ENCODE measurements at places on chromosomes 7 and 10.

DNA sequence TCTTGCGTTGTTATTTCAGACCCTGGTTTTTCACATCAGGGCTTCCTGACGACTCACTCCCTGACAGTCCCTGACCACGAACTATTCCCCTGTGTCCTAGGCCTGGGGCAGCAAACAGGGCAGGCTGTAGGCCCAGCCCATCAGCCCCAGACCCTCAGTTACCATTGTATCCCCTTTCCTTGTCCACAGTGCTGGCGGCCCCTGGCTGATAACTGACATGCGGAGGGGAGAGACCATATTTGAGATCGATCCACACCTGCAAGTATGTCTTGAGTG, 50.5 kb upstream of the TRIM8 start:
- no peak for DNase-seq

- peak; percentile 15 for DNase-seq
These were observed at the start of gene PTPN12 for GRCh38 chr7:77537136-77537777. Gene PTPN12, plus strand, starts transcription at chr7:77537295. Its CDS starts 252 bp downstream, at chr7:77537547.

- no peak for DNase-seq
These were observed 72.2 kb upstream of the RHEB start for GRCh38 chr7:151591866-151592265.

GRCh38 chr10:63171926-63172325, 38.8 kb downstream of the NRBF2 start:
- DNase-seq, result no peak

GRCh38 chr7:17342756-17343155, 44.3 kb downstream of the AHR start:
- DNase-seq, result no peak

DNA sequence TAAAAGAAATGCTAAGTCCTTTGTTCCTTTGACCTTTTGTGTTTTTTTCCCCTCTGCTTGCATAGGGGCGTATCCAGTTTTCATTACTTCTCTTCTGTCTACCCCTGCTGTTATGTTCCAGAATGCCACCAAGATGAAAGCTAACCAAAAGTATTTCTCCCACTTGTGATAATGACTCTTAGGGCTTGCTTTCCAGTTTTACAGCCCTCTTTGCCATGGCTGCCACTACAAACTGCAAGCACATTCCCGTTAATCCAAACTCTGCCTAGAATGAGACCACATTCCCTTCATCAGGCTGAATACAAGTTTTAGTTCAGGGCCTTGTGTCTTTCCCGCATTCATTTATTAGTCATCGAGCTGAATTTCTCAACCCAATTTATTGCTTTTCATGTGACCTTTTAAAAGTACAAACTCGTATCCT, 23.6 kb upstream of the CD36 start:
- no peak for DNase-seq

DNA sequence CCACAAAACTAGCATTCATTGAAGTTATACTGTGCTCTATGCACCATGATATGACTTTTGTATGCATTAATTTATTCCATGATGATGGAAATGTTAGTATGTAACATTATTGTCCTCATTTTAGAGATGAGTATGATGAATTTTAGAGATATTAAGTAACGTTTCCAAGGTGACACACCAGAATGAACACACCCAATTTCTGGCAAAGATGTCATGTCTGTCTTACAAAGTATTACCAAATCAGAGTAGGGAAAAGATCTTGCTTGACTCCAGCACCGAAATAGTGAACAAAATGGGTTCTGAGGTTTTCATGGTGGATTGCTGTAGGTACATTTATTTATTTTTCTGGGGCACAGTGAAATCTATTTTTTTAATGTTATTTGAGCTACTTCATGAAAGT, 33.8 kb upstream of the COL1A2 start:
- DNase-seq, result no peak

GRCh38 chr10:14366760-14367159, 36.0 kb upstream of the FRMD4A start:
- no peak for DNase-seq

DNA sequence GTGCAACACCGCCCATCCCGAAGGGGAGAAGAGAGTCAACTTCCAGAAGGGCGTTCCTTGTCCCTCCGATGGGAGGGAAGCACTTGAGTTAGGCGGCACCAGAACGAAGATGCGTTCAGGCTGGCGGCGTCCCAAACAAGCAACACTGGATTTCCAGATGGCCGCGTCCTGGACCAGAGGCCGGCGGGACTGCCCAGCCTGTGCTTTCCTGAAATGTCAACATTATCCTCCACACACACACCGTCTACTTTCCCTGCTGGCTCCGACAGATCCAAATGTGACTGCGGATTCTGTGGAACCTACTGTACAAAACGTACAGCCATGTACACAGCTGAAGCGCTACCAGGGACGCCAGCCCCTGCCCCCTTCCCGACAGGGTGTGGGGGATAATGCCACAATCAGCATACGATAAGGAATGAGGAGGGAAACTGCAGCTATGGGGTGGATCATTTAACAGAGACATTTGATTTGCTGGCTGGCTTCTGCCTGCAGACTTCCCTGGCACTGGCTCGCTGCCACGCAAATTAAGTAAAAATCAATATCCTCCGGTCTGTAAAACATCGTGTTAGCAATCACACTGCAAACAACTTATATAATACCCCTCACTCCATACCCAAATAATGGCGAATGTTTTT, 82.1 kb downstream of the ZRANB1 start:
- no peak for DNase-seq

DNA sequence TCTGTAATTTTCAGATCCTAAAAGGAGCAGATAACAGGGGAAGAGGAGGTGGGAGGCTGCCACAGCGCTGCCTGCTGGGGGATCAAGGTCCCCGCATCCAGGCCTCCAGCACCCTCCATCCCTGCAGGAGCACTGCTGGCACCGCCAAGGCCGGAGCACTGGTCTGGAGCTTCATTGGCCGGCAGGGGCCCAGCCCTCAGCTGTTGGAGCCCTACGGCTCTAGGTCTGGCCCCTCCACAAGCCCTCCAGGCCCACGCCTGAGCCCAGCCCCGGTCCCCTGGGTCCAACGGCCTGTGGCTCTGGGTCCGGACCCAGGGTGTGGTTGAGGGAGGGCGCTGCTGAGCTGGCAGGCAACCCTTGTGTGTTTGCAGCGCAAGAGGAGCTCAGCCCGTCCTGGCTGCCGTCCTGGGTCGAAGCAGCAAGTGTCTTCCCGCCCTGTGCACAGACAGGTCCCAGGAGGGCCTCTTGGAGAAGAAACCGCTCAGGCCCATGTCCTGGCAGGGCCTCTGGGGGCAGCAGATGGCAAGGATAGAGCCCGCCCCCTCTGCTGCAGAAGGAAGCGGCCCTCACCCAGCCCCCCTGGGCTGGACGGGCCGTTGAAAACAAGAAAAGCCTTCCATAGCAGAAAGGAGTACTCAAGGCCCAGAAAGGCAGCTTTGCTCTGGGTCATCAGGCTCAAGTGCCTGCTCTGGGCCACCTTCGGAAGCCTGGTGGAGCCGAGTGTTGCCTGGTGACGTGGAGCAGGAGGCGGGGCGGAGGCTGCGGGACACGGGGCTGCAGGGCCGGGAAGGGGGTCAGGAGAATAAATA, 54.3 kb upstream of the TNRC18 start:
- DNase-seq, result no peak

DNA sequence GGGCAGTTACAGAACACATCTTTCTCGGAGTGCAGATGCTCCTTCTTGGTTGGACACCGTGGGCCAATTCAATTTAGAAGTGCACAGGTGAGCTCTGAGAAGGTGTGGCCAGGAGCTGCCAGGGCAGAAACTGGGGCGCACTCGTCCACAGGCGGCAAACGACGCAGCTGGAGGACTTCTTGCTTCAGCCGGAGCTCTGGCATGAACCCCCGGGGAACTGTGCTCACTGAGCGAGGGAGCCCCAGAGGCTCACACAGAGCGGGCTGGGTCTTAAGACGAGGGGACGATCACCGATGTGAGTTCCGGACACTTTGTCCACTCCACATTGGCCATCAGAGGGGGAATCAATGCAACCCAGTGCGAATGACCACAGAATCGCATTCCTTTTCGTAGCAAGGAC, 140.4 kb downstream of the ZMYND11 start:
- DNase-seq, result no peak

- no peak for DNase-seq
These were observed 27.0 kb upstream of the SAMD9L start for GRCh38 chr7:93175219-93175618.

- DNase-seq, result no peak
These were observed 65.2 kb upstream of the OGDHL start for GRCh38 chr10:49827297-49827696.

DNA sequence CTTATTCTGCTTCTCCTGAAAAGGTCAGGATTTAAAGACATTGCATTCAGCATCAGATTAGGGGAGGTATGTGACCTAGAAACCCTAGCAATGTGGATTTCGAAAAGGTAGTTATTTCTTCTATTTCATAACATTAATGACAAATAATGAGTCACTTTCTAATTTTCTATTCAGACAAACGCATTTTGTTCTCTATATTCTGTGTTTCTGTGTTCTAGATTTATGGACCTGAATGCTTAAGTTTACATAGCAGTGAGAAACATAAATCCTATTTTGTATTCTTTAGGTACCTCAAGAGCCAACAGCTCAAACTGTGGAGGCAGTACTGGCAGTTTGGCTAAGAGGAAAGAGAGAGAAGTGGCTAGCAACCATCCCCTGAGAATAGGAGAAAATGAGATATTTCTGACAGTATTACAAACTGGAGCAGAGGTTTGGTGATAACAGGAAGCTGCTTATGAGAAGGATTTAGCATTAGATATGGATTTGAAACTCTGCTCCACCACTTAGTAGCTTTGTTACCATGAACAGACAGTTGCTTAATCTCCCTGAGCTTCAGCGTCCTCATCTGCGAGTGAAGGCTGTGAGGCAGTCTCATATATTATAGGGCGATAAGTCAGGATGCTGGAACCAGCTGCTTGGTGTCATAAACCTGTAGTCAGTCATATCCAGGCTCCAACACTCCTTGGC, 28.2 kb downstream of the CDK14 start:
- no peak for DNase-seq

- no peak for DNase-seq
These were observed 5.3 kb upstream of the CUZD1 start for GRCh38 chr10:122850705-122851640.

DNA sequence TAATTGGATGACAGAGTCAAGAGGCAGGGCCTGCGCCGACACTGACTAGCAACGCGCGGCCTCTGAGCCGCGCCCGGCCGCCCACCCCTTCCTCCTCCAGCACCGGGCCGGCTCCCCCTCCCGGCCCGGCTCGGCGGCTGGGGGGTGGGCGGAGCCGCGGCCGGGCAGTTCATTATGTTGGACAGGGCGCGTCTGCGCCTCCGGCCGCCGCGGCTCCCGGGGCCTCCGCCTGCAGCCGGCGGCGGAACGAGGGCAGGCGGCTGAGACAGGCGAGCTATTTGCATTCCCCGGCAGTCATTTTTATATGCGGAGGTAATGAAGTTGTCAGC, 106.7 kb downstream of the SNX10 start:
- DNase-seq, result no peak

DNA sequence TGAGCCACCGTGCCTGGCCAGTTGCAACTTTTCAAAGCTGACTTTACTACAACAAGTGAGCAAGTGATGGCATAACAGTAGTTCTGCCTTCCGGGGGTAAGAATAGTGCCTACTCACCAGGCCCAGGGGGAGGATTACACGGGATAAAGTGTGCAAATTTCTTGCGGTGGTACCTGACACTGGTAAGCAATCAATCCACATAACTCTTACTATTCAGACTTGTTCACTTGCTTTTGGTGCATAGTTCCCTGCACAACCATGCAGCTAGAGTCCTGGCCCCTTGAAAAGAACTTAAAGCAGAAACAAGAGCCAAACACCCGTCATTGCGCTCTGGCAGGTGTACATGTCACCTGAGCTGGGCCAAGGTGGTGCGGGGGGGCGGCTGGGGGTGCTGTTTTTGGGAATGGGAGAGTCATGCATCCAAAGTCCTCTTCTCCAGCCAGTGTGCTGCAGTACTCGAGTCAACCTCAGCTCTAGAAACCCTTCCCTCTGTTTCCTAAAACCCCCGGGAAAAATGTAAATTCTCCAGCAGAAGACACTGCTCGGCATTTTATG, 5.4 kb upstream of the COBL start:
- DNase-seq, result no peak

DNA sequence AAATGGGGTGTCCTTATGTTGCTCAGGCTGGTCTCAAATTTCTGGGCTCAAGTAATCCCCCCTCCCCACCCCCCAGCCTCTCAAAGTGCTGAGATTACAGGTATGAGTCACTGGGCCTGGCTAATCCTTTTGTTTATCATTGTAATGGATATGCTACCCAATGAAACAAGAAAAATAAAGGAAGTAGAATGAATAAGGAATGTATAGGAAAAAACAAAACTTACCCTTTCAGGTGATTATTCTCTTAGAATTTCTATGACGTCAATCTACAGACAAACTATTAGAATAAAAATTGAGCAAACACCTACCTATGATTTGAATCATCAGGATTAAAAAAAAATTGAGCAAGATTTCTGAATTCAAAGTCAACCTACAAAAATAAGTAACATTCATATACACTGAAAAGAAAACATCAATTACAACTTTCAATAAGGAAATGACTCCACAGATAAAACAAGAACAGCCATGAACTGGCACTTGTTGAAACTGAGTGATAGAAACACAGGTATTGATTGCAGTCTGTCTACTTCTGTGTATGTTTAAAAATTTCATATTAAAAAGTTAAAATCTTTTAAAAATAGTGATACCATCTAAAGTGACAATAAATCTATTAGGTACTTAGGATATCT, 12.2 kb downstream of the ADAM12 start:
- DNase-seq, result no peak

GRCh38 chr7:135886345-135887132, 90.6 kb downstream of the MTPN start:
- no peak for DNase-seq

- no peak for DNase-seq
These were observed 3.2 kb downstream of the NYAP1 start for GRCh38 chr7:100486753-100487446.
